CD4-positive, alpha-beta T cell treated with Interleukin-4 for 1 hour (primary cell): ENCODE measurements at places on chromosomes 12 and 14.
A peak's percentile ranks its signal among the peaks of the same experiment; 100 is the strongest.

GRCh38 chr14:67071506-67071905 is 117.7 kb upstream of the GARIN2 start:
- DNase-seq = no peak

DNA sequence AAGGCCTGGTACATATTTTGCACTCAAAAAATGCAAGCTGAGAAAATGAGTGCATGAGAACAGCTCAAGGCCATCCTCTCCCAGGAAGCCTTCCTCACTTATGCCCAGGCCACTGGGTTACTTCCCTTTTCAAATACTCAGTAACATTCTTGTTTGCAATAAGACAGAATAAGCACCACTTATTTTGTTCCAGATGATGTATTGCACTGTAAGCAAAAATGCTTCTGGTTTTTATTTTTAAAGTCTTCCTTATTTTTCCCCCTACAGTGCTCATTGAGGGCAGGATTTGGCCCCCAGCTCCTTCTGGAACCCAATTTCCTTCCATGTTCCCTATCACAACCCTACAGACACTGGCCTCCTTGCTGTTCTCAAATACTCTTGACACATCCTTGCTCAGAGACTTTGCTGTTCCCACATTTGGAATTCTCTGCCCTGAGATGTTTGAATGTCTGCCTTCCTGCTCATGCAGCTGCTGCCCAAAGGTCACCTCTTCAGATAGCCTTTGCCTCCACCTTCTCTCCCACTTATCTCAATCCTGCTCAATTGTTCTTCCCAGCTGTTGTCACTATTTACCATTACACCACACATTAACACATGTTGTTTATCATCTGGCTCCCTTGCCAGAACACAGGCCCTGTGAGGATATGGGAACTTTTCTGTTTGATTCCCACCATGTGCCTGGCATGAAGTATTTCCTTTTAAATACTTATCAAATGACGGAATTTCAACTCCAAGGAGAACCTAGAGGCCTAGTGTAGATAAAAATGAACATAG is 49.9 kb downstream of the IFNG start:
- DNase-seq = no peak

DNA sequence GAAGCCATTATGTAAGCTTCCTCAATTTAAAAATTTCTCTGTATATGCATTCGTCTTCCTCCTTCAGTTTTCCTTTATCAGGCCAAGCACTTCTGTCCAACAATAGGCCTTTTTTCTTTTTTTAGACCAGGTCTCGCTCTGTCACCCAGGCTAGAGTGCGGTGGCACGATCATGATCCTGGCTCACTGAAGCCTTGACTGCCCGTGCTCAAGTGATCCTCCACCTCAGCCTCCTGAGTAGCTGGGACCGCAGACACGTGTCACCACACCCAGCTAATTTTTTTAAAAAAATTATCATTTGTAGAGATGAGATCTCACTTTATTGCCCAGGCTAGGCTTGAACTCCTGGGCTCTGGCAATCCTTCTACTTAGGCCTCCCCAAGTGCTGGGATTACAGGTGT is 25.8 kb downstream of the TAOK3 start:
- no peak for DNase-seq

DNA sequence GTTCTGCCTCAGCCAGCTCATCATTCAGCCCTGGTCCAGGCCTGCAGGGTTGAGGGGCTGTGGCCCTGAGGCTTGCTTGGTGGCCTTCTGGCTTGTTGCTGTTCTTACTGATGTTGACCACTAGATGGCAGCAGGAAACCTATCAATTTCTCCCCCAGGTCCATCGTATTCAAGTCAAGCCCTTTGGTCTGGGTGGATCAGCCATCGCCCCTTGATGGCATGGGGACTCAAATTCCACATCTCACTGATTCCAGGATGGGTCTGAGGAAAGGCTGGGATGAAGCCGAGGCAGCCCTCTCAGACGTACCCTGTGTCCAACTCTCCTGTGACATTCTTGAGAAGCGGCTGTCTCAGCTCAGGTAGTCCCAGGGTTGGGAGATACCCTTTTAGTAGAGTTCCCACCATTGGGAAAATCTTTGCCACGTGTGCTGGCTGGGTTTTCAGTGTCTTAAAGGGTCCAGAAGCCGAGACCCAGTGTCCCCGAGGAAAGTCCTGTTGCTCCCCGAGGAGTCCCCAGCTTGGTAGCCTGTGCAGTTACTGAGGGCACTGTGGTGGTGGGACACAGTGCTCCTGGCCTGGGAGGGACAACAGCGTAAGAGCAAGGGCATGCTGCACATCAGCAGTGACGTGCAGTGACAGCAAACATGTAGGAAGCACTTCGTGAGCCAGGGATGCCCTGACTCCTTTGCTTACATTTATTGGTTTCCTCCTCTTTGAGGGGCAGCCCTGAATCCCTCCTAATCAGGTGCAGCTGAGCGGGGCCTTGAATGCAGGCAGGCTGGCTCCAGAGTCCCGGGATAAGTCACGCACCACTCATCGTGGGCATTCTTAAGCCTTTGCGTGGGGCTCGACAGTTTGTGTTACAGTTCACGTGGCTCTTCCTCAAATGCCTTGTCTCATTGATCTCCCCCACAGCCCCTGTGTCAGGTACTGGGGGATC is 58.6 kb downstream of the TSPAN9 start:
- peak; percentile 51 for DNase-seq

- no peak for DNase-seq
Measured at GRCh38 chr14:82385048-82385447, 851.4 kb upstream of the SEL1L start.

DNA sequence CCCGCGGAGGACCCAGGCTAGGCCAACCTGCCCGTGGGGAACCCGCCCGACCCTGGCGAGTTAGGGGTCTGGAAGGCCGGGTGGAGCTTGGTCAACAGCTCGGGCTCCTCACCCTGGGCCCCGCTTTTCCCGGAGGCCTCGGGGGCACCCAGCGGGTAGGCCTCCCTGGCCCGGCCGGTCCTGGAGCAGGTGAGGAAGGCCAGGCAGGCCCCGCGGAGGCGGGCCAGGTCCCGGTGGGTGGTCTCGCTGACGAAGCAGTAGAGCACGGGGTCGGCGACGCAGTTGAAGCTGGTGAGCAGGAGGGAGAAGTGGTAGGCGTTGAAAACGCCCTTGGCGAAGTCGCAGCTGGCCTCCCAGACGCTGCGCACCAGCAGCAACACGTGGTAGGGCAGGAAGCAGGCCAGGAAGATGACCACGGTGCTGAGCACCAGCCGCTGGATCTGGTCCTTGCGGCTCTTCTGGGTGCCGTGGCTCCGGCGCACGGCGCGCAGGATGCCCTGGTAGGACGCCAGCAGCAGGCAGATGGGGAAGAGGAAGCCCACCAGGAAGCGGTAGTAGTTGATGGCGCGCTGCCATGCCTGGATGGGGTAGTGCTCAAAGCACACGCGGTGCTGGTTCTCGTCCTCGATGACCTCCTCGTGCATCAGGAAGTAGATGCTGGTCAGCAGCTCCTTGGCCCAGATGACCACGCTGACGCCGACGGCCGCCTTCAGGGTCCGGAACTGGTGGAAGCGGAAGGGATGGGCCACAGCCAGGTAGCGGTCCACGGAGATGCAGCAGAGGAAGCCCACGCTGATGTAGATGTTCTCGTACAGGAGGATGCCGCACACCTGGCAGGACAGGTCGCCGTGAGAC is 10.3 kb downstream of the GPR68 start:
- DNase-seq = no peak

DNA sequence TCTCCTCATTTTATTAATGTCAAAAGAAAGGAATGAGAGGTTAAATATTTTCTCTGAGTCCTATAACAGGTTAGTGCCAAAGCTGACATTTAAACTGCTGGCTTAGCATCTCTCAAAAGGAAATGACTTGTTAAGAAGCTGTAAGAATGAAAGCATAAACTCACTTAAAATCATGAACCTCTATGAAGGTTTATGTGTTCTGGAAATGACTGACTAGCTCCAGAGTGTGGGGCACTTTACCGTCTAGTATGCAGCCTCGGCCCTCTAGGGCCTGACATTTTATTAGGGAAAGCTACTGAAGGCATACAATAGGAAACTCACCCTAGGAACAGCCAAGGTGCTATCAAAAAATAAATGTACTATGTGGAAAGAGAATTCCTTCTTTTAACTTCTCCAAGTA is 35.1 kb downstream of the SPX start:
- no peak for DNase-seq

DNA sequence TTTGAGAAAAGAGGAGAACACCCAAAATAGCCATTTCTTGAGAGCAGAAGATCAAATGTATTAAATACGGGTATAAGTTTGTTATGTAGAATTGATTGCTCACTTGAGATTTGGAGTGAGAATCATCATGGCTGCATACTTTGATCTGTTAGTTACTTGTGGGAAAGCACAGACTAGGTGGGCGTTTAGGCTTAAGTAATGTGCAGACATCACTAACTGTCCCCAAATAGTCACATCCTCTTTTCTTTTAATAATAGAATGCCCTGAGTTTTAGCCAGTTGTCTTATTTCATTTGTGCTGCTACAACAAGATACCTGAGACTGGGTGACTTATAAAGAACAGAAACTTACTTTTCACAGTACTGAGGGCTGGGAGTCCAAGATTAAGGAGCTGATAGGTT is 14.3 kb upstream of the GTF2A1 start:
- no peak for DNase-seq

DNA sequence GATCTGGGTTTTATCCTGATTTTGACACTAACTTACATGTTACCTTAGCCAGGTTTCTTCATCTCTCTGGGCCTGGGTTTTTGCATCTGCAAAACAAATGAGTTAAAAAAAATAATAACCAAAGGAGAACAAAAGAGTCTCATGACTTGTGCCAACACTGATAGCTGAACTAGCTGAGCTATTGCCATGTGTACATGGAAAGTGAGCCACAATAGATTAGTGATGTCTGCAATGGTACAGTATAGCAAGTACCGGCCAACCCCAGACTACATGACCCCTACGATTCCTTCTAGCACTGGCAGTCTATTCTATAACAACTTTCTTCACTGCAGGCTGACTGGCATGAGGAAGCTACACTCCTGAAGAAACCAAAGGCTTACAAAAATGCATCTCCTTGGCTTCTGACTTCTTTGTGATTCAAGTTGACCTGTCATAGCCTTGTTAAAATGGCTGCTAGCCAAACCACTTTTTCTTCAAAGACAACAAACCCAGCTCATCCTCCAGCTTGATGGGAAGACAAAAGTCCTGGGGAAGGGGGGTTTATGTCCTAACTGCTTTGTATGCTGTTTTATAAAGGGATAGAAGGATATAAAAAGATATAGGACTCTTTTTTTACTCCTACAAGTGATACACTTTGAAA is 123.7 kb downstream of the DAD1 start:
- DNase-seq = no peak
